Stimulated activated CD8-positive, alpha-beta memory T cell treated with anti-CD3 and anti-CD28 coated beads, Interleukin-7, amount 100 ng/mL, for 1 hour (primary cell): ENCODE measurements at places on chromosomes 4 and X.

- DNase-seq, result no peak
Measured at GRCh38 chr4:187276736-187277408, 553.2 kb upstream of the FAT1 start.

DNA sequence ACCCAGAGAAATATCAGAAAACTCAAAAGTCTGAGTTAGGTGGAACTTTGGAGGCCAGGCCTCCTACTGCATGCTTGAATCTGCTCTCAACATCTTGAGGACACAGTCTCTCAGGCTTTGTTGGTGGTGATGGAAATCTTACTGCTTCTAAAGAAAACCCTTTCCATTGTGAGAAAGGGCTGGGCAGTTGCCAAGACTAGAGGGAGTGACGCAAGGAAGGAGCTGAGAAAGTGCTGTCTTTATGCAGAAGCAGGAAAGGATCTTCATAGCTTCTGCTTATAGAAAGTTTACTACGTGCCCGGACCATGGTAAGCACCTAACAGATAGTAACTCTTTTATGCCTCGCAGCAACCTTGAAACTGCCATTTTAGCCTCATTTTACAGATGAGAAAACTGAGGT, 2.4 kb upstream of the CRMP1 start:
- DNase-seq, result no peak

- DNase-seq, result no peak
Measured at GRCh38 chr4:100428051-100428450, 89.8 kb downstream of the EMCN start.

DNA sequence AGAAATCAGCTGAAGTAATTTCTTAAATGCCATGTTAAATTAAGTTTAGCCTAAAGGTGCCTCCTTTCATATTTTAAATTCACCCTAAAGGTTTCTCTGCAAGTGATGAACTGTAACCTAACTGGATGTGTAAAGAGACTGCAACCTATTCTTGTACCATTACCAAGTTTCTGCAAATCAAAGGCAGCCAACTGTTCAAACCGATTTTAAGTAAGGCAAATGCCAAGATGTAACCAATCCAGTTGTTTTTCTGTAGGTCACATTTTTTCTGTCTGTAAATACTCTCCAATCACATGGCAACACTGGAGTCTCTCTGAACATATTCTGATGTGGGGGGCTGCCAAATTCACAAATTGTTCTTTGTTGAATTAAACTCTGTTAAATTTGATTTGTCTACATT, 42.4 kb upstream of the FGF2 start:
- DNase-seq, result no peak

DNA sequence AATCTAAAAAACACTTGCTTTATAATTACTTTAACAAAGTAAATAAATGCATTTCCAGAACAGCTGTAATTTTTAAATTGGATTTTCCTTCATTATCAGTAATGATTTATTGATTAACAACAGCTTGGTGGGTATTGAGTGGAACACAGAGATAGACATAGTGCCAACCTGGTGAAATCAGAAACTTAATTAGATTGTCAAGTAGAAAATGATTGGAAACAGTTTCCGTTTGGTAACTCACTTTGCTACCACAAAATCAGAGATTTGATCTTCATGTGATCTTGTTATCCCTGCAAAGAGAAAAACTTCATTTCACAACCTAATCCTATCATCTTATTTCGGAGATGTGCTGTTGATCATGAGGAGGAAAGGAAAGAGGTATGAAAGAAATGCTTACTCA, 70.8 kb downstream of the CAPN6 start:
- DNase-seq, result no peak

- no peak for DNase-seq
Measured at GRCh38 chr4:67680581-67681222, 20.3 kb downstream of the UBA6 start.

DNA sequence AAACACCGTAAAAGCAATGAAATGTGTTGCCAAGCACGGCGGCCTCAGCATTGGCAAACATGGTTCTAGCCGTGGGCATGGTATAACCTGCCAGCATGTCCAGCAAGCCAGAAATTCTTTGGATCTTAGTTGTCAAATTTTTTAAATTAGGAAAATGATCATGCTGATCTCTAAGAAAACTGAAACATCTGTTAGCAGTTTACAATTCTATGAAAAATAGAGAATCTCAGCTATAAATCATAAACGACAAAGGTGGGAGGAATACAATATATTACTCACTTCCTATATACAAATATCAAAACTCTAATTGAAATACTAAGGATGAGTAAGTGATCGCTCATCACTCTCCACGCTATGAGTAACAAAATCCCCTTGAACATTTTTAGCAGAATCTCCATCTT, 130.3 kb downstream of the ADGRA3 start:
- no peak for DNase-seq
